ENCODE measurements at places on chromosomes 12 and 14.

- no peak for DNase-seq
Measured at GRCh38 chr12:121284551-121285390, 11.7 kb downstream of the CAMKK2 start.

GRCh38 chr12:114397978-114398881, 7.7 kb downstream of the TBX5 start:
- DNase-seq = no peak

DNA sequence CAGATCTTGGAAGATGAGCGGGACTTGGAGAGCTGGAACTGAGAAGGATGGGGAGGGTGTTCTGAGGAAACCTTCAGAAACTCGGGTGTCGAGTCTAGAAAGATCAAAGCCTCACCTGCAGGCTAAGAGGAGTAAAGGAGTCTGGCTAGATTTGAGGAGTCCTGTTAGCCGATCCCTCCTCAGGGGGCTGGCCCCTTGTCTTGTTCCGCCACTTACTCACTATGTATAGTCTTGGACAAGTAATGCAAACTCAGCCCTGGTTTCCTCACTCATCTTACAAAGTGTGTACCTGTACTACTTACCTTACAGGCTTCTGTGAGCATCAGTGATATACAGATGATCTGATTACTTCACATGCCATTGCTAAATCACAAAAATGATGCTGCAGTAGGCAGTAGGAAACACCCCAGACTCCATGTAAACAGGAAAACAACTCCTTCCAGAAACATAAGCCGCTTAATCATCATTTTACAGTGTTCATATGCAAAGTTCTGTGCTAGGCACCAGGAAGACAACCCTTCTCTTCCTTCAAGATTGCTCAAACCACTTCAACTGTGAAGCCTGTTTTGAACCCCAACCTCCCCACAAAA, 2.0 kb upstream of the SPTLC2 start:
- DNase-seq = no peak

DNA sequence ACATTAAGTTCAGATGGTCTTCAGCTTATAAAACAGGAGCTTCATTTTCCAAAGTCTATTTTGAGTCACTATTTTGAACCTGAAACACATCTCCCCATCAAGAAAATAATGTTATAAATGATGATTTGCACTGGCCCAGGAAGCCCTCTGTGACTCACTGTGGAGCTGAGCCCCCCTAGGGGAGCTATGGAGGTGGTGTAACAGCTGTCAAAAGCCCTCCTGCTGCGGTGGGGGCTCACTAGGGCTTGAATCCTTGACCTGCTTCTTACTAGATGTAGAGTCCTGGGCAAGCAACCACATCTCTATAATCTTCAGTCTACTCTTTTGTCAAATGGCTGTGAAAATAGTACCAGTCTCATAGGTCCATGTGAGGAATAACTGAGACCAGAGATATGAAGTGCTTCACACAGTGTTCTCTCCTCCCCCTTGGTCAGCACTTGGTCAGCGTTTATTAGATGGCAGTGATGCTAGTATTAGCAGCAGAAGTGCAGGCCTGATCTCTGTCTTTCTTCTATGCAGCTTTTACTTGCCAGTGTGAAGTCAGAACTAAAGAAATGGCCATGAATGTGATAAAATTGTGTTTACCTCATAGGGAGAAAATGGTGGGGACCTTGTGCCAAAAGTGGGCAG, 83.4 kb downstream of the RTN1 start:
- DNase-seq = no peak

GRCh38 chr14:62001963-62002362, 239.7 kb downstream of the SNAPC1 start:
- DNase-seq = no peak

DNA sequence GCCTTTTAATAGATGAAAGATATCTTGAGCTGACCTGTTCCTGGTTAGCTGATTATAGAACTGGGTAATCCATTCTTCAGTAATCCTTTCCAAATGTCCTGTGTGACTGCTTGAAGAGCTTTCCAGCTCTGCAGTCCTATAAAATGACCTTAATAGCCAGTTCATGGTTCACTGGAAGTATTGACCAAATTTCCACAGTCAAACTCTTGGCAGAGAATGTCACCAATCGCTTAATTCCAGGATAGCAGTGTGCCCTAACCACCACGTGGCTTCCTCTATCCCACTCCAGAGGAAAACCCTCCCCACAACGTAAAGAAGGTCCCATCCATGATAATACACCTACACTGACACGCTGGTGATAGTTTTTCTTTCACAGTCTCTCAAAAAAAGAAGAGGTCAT, 17.4 kb downstream of the PRKAB1 start:
- DNase-seq = no peak

- no peak for DNase-seq
Measured at GRCh38 chr14:100296106-100296651, 10.1 kb downstream of the SLC25A29 start.

DNA sequence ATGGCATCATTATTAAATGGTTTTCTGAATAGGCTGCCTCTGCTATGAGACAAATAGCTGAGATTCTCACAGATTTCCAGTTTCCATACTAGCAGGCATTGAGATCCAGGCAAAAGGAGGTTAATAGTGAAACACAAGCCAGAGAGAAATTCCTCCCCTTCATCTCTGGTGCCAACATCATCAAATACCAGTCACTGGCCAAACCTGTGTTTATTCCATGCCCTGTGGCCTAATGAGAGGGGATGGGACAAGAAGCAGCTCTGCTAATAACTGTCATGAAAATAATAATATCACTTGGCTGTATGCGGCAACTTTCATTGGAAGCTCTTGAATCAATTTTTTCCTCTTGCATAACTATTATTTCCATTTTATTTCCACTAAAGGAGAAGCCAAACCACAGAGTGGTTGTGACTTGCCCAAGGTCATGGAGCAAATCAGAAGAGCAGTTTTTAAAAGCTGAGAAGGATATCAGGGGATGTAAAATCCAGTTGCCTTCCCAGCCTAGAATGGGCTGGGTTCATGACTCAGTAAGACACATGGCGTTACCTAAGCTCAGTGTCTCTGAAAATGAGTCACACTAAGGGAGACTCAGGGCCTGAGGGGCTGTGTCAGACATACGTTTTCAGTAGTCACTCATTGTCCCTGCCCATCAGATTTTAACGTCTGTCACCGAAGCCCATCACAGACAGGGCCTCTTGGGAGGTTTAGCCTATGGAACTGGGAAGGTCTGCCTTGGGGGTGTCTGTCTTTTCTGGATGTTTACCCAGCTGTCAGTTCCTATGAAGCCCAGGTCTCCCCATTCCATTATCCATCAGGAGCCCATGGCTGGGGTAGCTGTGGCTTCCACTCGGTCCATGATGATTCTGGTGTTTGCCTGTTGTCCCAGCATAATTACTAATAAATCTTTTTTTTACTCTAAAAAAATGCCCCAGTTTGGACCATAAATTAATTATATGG, 208.8 kb upstream of the EEA1 start:
- no peak for DNase-seq

DNA sequence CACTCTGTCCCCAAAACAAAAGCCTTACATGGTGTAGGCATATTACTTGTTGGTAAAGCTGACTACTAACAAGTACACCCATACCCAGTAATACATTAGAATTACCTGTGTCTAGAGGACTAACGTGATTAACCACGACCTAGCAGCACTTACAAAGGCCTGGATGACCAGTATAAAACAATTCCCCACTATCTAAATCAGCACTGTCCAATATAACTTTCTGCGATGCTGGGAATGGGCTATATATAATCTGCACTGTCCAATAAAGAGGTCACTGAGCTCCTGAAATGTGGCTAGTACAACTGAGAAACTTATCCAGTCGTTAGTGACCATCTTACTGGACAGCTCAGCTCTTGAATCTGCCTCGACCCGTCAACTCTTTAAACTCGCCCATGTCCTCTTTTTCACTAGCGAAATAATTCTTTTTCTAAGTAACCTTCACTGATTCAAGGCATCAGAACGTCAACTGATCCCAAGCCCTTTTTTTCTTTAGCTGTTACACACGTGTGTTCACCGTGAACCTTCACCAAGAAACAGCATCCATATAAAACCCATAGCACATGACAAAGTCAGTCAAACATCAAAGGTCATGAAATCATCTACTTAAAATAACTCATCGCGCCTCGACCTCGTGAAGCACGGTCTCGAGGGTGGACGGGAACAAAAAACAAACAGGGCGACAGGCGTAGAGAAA, 905 bp upstream of the CIPC start:
- no peak for DNase-seq

- no peak for DNase-seq
Measured at GRCh38 chr12:15494329-15495046, 172.2 kb downstream of the PTPRO start.

GRCh38 chr14:99394602-99395156, 86.0 kb downstream of the SETD3 start:
- no peak for DNase-seq

DNA sequence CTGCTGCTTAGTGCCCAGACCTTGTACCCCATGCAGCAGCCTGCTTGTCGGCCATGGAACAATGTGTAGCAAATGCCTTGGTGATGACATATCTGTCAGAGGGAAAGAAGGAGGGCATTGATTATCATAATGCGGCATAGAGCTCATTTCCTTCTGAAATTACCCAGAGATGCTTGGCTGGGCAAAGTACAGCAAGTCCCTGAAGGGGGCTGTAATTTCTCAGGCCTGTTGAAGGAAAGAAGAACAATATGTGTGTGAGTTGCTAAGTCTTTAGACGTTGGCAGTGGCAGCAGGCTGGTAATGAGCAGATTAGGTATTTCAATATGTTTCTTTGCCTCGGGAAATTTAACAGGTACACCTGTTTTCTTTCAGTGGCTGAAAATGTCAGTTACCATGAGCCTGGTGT, 128.6 kb downstream of the CRADD start:
- DNase-seq = no peak
